Stimulated activated CD4-positive, alpha-beta T cell treated with anti-CD3 and anti-CD28 coated beads, Interleukin-15, amount 100 ng/mL, for 48 hours (primary cell): ENCODE measurements at places on chromosomes 6 and 20.

- no peak for DNase-seq
Observed at GRCh38 chr6:12175626-12176025, 114.5 kb upstream of the EDN1 start.

DNA sequence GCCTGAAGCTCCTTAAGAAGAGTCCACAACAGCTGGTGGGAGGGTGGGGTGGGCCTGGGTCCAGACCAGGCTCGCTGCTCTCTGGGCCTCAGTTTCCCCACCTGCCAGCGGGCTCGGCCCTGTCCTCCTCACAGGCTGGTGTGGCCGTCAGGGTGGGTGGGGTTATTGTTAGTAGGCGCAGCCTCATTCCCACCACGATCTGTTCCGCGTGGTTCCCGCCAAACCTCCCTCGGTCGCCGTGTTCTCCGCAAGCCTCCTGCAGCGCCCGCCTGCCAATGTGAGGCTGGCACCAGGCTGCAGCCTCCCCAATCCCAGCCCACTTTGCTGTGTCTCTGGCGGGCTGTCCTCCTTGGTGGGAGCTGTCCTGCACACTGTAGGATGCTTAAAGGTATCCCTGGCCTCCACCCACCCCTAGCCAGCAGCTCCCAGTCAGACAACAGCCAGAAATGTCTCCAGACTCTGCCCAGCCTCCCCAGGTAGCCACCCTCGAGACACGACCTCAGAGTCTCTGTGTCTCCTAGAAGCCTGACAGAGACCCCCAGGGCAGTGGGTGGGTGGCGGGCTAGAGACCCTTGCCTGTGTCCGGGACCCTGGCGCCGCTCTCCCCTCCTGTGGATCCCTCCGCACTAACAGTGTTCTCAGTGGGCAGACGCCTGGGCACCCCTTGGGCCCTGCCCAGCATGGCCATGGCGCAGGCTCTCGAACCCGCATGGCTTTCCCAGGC is 15.3 kb downstream of the SLC17A9 start:
- DNase-seq, result no peak

- DNase-seq, result no peak
Observed at GRCh38 chr20:6855796-6856195, 88.3 kb downstream of the BMP2 start.

DNA sequence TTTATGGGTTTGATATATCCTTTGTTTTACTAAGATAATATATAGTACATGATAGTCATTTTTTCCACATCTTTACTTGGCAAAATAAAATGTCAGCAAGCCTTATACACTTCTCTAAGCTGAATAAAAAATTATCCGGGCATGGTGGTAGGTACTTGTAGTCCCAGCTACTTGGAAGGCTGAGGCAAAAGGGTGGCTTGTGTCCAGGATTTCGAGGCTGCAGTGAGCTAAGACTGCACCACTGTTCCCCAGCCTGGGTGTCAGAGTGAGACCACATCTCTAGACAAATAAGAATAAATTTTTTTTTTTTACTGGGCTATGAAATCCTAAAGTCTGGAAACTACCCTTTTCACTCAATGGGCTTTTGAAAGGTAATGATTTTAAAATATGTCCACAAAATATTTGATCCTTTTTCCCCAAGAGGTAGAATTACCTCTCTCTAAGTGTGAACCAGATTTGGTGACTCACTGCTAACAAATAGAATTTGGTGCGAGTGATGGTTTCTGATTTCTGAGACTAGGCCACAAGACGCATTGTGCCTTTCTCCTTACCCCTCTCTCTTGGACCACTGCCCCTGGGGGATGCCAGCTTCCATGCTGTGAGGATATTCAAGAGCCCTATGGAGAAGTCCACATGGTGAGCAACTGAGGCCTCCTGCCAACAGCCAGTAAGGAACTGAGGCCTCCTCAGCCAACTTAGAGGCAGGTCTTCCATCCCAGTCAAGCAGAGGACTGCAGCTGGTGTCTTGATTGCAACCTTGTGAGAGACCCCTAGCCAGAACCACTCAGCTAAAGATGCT is 84.2 kb upstream of the ZNFX1 start:
- DNase-seq, result no peak

DNA sequence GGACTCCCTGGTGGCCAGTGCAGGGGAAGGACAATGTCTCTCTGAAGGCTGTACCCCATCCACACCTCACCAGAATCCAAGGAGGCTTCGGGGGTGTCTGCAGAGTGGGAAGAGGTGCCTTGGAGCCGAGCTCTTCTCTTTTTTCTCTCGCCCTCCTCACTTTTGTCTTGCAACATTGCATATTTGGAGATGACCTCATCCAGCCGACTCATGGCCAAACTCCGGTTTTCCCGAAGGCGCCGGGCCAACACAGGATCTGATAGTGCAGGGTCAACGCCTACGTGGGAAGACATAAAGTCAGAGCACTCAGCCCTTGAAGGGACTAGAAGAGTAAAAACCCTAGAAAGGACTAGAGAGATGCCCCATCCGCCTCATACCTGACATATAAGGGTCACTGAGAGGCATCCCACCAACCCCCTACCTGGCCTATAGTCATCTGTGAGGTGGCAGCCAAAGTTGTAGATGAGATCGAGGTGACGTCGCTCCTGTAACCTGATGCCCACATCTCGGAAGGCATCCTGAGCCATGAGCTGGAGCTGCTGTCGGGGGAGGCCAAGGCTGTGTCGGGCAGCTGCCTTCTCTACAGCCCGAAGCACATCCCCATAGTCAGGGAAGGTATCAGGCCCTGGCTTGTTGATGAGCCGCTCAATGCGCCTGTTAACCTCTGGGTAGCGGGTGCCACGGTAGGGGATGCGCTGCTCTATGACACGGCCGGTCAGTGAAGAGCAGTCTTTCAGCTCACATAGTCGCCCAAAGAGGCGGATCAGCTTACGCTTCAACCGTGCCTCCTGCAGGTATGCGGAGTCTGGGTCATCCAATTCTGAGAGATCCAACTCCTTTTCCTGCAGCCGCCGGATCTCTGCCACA is 3.0 kb upstream of the ZBTB22 start:
- DNase-seq, result no peak
